Naive B cell (primary cell): ENCODE measurements at places on chromosomes 1 and 21. TPM values are rescaled to one million over a fixed set of nuclear protein-coding genes. Genes with fewer than 3 reads are reported as not detected.
A peak's percentile ranks its signal among the peaks of the same experiment; 100 is the strongest.

ZNF695 gene
- not detected for polyA plus RNA-seq

RIMKLA gene
- polyA plus RNA-seq = not detected

HCRTR1 gene
- polyA plus RNA-seq = not detected

CA6 gene
- not detected for polyA plus RNA-seq

NBPF10 gene
- polyA plus RNA-seq = 0.28 TPM

DNA sequence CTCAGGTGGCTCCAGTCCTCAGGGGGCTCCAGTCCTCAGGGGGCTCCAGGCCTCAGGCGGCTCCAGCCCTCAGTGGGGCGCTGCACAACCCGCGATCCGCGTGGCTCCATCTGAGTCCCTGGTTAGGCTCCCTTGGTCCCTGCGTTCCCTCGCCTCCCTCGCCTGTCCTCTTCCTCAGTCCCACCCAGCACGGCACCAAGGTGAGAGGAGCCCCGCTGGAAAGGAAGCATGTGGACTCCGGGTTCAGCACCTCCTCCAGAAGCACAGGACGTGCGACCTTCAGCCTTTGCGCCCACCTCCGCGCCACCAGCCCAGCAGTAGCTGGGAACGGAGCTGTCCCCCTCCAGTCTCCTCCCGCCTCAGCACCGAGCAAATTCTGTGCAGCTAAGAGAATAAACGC lies 8.1 kb upstream of the OR2M5 start:
- no peaks in the 10 kb centered on the region for H3K36me3 ChIP-seq
- no peak overlapping the region for H3K4me3 ChIP-seq
- no peak for DNase-seq
- no peak overlapping the region for H3K27ac ChIP-seq
- H3K27me3 ChIP-seq = no peaks in the 10 kb centered on the region

- H3K27ac ChIP-seq = no peak overlapping the region
- H3K4me1 ChIP-seq = peaks cover 21% of the 10 kb centered on the region
- no peaks in the 10 kb centered on the region for H3K36me3 ChIP-seq
- H3K4me3 ChIP-seq = peak overlapping the region; percentile 88
Observed at GRCh38 chr1:182602935-182603645, 1.1 kb downstream of the RGS16 start.

GRCh38 chr1:37471345-37472231 lies 2.8 kb upstream of the ZC3H12A start:
- no peaks in the 10 kb centered on the region for H3K36me3 ChIP-seq
- peaks cover 24% of the 10 kb centered on the region for H3K27me3 ChIP-seq
- peaks cover 23% of the 10 kb centered on the region for H3K4me1 ChIP-seq
- no peak overlapping the region for H3K4me3 ChIP-seq
- no peak for DNase-seq
- H3K27ac ChIP-seq = peak overlapping the region; percentile 54

DNA sequence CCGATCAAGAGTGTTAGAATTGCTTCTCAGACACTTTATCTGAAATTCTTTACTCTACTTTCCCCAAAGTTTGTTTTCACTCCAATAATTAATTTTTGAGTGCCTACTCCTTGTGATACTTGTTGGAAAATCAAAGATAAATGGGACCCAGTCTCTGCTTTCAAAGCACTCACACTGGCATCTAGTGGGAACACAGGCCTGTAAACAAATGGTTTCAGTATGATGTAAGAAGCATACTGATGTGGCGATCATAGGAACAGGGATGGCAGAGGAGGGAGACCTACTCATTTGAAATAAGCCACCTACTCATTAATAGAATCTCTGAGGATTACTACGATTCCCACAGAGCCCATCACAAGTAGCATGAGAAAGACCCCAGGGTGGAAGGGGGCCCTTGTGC lies 273.7 kb upstream of the ST6GALNAC5 start:
- H3K27me3 ChIP-seq = no peaks in the 10 kb centered on the region
- no peak for DNase-seq
- no peaks in the 10 kb centered on the region for H3K4me1 ChIP-seq
- no peak overlapping the region for H3K27ac ChIP-seq
- H3K4me3 ChIP-seq = no peak overlapping the region

- no peak for DNase-seq
- H3K27ac ChIP-seq = no peak within 1 kb of the TSS
- peaks cover 8% of the 10 kb centered on the region for H3K4me1 ChIP-seq
- H3K4me3 ChIP-seq = peak within 1 kb of the TSS; percentile 77
- no peaks in the 10 kb centered on the region for H3K36me3 ChIP-seq
- H3K27me3 ChIP-seq = peaks cover 37% of the 10 kb centered on the region
Observed at GRCh38 chr1:201468844-201469644, at the start of gene PHLDA3. TSS of gene PHLDA3 (minus strand) at chr1:201469188. CDS start at chr1:201468786, 402 bp downstream.

GRCh38 chr1:17880449-17880848 lies 125.3 kb downstream of the ACTL8 start:
- no peak overlapping the region for H3K27ac ChIP-seq
- peaks cover 11% of the 10 kb centered on the region for H3K27me3 ChIP-seq
- no peak overlapping the region for H3K4me3 ChIP-seq
- H3K4me1 ChIP-seq = no peaks in the 10 kb centered on the region

DNA sequence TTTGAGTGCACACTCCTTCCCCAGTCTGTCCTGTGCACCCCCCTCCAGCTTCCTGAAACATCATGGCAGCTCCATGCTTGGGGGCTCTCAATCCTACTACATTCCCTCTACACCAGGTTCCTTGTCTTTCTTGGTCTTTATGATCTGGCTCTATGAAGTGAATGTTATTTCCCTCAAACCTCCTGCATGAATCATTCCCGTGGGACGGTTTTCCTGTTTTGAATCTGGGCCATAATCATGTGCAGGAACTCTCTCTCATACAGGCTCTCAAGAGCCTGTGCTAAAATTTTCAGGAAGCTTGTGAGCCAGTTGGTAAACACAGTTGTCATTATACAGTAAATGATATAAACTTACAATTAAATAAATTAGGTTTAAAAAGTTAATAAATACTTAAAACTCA lies 89.8 kb upstream of the KCNE2 start:
- no peak for DNase-seq
- no peak overlapping the region for H3K4me3 ChIP-seq
- no peak overlapping the region for H3K27ac ChIP-seq
- no peaks in the 10 kb centered on the region for H3K36me3 ChIP-seq
- no peaks in the 10 kb centered on the region for H3K4me1 ChIP-seq
